Bone marrow (tissue), 2 donors: ENCODE measurements at places on chromosomes 1 and 21.

DNA sequence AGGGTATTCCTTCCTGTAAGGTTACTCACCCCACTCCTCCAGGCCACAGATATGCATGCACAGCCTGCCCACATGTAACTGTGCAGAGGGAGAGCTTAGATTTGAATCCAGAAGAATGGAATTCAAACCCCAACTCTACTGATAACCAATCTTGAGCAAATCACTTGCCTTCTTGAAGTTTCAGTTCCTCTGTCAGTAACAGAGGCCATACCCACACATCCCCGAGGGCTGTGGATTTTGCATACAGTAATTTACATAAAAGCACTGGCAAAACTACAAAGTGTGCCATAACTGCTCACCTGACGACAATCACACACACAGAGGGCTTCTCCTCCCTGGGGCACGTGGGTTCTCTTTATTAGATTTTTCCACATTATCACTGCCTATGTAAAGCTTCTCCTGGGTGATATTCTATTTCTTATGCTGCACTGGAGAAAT lies 18.6 kb downstream of the CD247 start:
- no peak for DNase-seq

- no peak for DNase-seq
Observed at GRCh38 chr1:53020588-53020987, 41.4 kb upstream of the PODN start.

DNA sequence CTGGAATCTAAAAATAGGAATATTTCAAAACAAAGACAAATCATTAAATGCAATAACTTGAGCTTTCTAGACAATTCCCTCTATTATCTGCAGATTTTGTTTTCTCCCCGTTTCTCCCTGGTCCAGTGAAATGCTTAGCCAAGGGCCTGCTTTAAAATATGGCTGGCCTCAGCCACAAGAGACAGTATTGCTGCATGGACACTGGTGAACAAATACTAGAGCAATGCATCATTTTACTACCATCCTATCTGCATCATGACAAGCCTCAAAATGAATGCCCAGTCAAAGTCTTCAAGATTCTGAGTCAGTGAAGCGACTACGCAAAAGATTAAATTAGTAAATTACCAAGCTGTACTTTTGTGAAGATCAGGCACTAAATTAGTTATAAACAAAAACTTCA lies 80.5 kb downstream of the ENAH start:
- no peak for DNase-seq

DNA sequence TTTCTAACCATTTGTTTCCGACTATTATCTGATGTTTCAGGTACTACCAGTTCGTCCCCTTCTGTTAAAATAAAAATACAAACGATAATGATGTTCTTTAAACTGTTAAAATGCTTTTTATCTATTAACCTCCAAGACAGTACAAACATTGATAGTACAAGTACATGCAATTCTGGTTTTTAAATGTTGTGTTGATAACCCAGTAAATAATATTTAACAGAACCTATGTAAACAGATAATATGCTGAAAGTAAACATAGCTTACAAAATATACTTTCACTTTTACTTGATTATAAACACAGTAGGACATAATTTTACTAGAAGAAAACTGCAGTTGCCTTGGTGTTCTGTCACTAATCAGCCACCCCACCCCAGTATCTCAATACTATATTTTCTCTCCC lies 76.9 kb downstream of the COQ8A start:
- no peak for DNase-seq

GRCh38 chr1:51908499-51908898 lies 30.0 kb upstream of the NRDC start:
- no peak for DNase-seq

DNA sequence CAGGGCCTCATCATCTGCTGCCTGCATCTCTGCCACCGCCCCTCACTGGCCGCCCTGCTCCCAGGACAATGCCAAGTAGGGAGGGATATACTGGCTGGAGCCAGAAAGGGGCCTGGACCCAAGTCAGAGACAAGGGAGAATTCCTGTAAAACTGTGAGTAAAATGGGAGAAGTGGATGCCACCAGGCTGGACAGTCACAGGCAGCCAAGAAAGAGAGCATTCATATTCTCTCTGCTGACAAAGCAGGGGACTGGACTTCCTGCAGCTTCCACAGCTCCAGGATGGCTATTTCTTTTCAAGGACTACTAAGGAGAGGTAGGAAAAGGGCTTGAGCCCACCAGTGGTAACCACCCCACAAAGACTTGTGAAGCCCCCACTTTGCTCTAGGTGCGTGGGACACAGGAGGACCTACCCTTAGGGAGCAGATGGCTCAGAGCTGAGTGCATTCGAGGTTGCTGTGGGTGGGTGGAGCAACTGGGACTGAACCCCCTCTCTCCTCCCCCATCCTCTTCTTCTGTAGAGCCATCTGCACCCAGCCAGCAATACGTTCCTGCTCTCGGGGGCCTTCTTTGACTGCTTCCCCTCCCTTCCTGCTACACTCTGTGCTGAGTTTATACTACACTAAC lies 57.5 kb downstream of the GLIS1 start:
- DNase-seq: no peak
